NCI-H1092 treated with DMSO at 0.1 percent for 48 hours (cell line): ENCODE measurements at places on chromosomes 2 and 18.

DNA sequence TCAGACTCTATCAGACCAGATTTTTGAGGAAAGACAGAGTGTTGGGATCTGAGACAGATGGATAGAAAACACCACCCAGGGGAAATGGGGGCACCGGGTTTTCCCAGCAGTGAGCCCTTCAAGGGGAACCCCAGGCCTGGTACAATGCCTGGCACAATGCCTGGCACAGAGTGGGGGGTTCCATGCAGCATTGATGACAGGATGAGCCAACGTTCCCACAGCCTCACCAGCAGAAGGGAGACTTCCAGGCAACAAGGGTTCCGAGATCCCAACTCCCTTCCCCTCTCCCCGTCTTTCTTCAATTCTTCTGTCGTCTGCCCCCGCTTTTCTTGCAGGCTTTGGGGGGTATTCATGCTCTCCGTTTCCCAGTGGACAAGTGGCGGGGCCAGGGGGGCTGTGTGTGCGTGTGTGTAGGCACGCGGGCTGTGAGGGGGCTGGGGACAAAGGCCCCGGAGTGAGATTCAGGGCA is 132.1 kb upstream of the HAAO start:
- no peak for DNase-seq

GRCh38 chr18:48222118-48222517 is 187.1 kb downstream of the ZBTB7C start:
- DNase-seq: peak; percentile 97

DNA sequence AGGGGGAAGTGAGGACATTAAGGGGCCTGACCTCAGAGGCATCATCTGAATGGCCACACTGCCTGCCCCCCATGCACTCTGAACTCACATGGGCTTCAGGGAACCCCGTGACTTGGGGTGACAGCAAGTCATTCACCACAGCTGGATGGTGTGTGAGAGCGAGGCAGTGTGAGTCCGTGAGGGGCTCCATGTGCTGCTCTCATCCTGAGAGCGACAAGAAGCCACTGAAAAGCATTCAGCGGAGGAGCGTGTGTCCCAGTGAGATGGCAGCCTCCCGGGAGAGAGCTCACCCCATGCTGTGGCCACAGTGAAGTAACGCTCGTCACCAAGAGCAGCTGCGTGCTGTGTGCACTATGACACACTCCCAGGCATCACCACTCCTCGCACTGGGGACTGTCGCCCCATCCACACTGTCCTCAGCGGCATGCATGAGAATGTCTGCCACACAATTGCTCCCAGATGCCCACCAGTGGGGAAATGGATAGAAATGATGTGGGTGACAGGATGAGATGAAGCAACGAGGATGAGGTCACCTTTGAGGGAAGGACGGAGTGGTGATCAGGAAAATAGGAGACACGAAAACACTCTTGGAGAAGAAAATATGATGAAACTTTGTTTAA is 213.0 kb upstream of the RAB6C start:
- DNase-seq: no peak

GRCh38 chr2:168454737-168455644 is 1.1 kb upstream of the CERS6 start:
- no peak for DNase-seq

DNA sequence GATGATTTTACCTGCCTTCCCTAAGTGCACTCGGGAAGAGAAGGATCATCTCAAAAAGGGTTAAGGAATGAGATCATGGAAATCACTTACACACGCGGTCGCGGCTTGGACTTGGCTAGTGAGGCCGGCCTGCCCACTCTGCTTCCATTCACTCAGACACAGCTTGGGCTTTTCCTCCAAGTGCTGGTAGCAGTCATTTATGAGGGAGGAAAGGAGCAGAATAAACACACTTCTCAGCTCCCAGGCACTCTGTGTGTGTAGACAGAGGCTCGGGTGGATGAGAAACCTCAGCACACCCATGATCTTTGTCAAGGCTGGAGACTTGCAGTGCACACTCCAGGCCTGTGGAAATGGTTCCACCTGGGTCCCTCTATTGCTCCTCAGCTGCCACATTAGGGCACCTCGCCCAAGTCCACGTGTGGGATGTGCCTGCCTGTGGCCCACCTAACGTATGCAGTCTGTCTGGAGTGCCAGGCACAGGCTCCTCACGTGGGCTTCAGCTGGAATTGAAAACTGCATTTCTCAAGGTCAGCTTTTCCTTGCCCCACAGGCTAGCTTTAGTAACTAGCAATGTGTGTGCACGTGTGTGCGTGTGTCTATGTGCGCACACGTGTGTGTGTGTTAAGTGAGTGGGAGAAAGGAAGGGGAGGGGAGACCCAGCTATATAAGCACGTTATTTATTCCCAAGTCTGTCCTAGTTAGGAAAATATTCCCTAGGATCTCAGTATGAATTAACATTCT is 288.4 kb downstream of the SOX11 start:
- peak; percentile 27 for DNase-seq

DNA sequence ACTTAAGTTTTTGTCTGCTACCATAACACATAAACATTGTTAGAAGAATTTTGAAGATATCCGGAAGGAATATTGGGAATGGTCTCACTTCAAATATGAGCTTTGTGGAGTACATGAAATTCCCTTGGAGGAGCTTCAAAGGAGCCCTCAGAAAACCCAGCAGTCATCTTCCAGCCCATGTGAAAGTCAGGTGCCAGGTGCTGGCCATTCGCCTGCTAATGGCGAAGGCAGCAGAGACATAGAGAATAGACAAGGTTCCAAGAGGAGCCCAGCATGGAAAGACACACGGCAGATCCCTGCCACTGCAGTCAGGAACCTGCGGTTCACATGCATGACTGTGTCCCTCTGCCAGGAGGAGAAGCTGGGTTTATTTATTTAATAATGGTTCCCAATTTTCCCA is 40.0 kb upstream of the EPG5 start:
- DNase-seq: no peak

DNA sequence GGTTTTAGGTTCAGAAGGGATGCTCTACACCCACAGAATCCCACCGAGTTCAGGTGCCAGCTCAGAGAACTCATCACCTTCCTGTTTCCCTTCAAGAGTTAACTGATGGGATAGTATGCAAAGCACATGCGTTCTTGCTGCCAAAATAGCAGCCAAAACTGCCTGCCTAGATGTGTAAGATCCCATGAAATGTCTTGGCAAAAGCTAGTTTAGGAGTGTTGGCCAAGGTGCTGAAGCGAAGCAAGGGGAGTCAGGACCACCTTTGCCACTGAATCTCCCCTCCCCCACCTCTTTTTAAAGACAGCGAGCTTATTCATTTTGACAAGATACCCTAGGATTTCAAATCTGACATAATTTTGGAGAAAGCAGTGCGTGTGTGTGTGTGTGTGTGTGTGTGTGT is 2.1 kb downstream of the DOCK10 start:
- DNase-seq: no peak

DNA sequence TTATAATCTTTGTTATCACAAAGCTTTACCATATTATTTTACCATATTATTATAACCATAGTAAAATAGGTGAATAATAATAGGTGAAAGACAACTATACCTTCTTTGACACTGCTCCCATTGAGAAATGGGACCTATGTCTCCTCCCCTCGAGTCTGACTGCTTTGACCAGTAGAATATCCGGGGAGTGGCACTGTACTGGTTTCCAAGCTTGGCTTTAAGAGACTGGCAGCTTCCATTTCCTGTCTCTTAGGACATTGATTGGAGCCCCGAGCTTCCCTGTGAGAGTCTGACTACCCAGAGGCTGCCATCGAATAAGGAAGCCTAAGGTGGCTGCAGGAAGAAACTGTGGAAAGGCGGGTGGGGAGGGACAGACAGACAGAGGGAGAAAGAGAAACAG is 40.1 kb upstream of the PLEKHM3 start:
- DNase-seq: no peak

DNA sequence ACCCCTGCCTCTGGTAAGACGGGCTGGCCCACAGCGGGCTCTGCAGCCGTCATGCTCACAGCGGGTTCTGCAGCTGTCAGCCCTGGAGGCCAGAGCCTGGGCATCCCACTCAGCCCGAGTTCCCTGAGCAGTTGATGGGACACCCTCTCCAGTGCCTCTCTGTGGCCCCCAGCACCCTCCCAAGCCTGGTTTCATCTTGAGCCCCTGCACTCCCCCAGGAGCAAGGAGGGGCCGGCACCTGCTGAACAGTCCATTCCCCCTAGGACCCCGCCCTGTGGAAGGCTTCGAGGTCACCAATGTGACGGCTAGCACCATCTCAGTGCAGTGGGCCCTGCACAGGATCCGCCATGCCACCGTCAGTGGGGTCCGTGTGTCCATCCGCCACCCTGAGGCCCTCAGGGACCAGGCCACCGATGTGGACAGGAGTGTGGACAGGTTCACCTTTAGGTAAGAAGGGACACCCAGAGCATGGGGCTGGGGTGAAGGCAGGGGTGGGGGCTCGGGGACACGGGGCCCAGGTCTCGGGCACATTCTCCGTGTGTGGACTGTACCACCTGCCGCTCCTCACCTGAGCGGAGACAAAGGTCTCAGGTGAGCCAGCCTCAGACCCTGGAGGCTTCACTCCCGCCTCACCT is 34.5 kb downstream of the MTERF4 start:
- DNase-seq: no peak

DNA sequence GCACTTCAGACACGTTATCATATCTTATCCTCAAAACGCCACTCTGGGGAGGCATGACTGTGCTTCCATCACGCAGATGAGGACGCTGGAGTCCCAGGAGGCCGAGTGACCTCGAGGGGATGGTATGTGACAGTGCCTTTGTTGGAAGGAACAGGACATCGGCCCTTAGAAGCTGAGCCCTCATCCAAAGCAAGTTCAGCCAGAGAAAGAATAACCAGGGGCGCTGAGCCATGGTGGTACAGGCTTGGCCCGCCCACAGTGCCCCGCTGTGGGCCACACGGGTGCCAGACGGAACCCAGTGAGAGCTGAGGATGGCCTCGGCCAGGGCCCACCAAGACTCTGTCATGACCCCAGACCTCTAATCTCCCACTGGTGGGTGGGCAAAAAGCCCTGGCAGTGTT is 31.3 kb downstream of the HS1BP3 start:
- DNase-seq: no peak

DNA sequence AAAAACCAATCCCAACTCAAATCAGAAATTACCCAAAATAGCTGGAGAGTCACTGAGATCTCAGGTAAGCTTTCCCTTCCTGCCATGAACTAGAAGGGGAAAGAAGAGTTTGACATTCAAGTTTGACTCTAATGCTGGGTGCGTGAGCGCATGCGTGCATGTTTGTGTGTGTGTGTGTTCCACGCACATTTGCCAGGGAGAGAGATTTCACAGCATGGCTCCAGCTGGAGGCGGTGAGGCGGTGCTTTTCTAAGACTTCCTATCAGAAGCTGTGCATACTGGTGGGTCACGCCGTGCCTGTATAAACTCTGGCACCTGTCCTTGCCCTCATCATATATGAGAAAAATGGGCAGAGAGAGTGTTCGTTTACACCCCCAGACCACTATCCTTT is 116.2 kb downstream of the MSH2 start:
- no peak for DNase-seq

DNA sequence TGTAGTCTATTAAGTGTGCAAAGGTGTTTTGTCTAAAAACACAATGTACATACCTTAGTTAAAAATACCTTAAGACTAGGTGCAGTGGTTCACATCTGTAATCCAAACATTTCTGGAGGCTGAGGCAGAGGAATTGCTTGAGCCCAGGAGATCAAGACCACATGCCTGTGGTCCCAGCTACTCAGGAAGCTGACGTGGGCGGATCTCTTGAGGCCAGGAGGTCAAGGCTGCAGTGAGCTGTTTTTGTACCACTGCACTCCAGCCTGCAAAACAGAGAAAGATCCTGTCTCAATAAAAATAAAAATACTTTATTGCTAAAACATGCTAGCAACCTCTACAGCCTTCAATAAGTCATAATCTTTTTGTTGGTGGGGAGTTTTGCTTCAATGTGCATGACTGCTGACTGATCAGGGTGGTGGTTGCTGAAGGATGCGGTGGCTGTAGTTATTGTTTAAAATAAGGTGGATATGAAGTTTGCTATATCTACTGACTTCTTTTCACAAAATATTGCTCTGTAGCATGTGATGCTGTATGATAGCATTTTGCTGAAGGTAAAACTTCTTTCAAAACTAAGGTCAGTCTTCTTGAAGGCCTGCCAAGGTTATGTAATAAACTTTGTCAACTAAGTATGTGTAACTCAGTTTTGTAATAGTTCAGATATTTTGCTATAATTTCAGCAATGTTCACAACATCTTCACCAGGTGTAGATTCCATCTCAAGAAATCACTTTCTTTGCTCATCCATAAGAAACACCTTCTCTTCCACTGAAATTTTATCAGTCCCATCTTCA is 1238.0 kb upstream of the NRXN1 start:
- DNase-seq: no peak

DNA sequence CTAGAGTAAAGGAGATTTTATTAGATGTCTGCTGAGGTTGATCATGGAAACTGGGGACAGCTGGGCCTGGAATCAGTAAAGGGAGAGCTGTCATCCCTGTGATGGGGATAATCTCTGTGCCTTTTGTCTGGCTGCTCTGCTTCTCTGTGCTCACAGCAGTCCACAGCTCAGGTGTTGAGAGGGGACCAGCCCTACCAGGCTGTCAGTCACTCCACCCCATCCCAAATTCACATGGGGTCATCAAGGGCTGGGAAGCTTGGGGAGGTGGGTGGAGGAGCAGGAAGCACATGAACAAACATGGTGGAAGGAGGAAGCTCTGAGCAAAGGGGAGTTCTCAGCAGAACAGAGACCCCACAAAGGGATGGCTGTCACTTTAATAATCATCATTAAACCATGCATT is 13.7 kb upstream of the LRRFIP1 start:
- DNase-seq: no peak

DNA sequence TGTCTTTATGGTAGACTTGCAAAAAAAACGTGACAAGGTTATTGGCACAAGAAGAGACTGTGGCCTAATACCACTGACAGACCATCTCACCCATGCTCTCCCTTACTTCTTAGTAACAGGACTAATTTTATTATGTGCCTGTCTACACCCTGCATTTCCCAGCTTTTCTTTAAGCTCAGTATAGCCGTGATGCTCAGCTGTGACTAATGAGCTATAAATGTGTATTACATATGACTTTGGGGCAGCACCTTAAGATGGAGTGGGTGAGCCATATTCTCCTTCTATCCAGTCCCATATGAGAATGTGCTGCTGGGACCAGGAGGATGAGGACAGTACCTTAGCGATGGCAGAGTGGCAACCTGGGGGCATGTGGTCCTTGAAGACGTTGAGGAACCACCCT is 293.5 kb downstream of the RNF144A start:
- DNase-seq: no peak

GRCh38 chr18:2845172-2845571 is 1.6 kb upstream of the EMILIN2 start:
- no peak for DNase-seq

- no peak for DNase-seq
Measured at GRCh38 chr2:10476723-10477442, 28.8 kb upstream of the ODC1 start.

- no peak for DNase-seq
Measured at GRCh38 chr18:24930478-24930877, 421.5 kb downstream of the ZNF521 start.

- DNase-seq: no peak
Measured at GRCh38 chr2:98773907-98774306, 43.0 kb upstream of the MGAT4A start.

GRCh38 chr18:457140-457519 is 43.4 kb downstream of the COLEC12 start:
- DNase-seq: peak; percentile 23
